Activated T-cell treated with anti-CD3 and anti-CD28 coated beads, Interleukin-2, amount 50 U/mL, for 72 hours (primary cell): ENCODE measurements at places on chromosomes 5 and 9. TPM values are rescaled to one million over a fixed set of nuclear protein-coding genes. Genes with fewer than 3 reads are reported as not detected.

WWC1 gene
- 0.35 TPM for total RNA-seq

- DNase-seq, result peak; percentile 74
Observed at GRCh38 chr9:126860077-126860756, at the start of gene ZBTB34. Gene ZBTB34 (plus strand): TSS chr9:126860639. CDS start chr9:126879400, 18,761 bp downstream.

TMEM252 gene
- not detected for total RNA-seq

GRAMD2B gene
- 15.7 TPM for total RNA-seq
